Hematopoietic multipotent progenitor cell (in vitro differentiated cells): ENCODE measurements at places on chromosomes 2 and 18.

DNA sequence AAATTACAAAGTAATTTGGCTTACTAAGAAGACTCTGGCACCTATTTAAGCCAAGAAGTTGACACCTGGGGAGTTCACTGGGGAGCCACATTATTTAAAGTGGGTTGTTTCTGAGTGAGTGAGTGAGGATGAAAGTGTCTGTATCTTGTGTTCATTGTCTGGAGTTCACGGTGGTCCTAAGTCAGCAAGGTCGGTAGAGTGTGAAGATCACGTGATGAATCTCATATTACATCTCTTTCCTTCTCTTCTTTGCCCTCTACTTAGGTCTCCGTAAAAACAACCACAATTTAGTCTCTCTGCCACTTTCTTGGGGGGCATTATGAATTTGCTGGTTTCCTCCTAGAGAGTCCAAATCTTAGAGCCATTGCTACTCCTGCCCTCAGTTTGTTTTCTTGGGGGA lies 67.8 kb downstream of the DIS3L2 start:
- DNase-seq: no peak

DNA sequence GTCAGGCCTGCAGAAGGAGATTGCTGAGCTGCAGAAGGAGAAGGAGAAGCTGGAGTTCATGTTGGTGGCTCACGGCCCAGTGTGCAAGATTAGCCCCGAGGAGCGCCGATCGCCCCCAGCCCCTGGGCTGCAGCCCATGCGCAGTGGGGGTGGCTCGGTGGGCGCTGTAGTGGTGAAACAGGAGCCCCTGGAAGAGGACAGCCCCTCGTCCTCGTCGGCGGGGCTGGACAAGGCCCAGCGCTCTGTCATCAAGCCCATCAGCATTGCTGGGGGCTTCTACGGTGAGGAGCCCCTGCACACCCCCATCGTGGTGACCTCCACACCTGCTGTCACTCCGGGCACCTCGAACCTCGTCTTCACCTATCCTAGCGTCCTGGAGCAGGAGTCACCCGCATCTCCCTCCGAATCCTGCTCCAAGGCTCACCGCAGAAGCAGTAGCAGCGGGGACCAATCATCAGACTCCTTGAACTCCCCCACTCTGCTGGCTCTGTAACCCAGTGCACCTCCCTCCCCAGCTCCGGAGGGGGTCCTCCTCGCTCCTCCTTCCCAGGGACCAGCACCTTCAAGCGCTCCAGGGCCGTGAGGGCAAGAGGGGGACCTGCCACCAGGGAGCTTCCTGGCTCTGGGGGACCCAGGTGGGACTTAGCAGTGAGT lies 19.4 kb downstream of the FOSL2 start:
- no peak for DNase-seq

DNA sequence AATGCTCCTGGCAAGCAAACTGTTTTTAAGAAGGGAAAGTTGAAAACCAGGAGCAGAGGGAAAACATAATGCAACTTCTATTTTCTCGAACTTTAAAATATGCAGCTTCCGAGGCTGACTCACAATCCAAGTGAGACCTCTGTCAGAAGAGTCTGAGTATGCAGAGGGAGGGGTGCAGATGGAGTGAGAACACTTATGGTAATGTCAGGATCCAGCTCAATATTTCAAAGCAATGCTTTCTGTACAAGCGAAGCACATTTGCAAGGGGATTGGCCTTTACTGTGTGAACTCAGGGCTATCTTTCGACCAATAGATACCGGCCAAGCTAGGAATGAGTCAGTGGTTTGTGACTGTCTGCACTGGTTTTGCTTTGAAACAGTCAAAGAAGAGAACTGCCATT lies 242.7 kb downstream of the CNTNAP5 start:
- DNase-seq: no peak

- no peak for DNase-seq
Observed at GRCh38 chr2:21451403-21451802, 327.6 kb downstream of the TDRD15 start.

DNA sequence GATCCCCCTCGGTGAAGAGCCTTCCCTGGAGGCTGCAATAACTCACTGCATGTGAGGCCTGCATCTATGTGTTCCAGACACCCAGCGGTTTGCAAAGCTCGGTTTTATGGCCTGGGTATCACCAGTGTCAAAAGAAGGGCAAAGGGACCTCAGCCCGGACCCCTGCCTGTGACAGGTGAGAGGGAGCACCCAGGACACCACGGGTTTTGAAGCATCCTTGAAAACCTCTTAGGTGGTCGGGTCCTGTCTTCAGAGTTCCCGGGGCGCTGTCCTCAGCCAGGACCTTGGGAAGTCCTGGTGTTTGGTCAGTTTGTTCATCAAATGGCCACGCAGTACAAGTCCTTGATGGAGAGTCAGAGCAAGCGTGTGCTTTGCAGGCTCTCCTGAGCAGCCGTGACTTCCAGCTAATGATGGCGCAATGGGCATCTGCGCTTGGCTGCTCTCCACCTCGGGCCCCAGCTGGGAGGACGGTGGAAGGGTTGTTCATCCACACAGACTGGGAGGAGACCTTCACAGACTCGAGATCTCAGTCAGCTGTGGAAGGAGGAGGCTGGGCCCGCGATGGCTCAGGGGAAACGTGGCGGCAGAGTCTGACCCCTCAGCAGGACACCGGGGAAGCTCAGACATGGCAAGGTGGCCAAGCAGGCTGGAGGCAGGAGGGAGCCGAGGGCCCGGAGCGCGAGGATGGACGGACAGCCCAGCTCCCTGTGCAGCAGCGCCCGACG lies 113.1 kb upstream of the GPC1 start:
- no peak for DNase-seq

GRCh38 chr2:233385489-233386044 lies 31.3 kb downstream of the DGKD start:
- DNase-seq: no peak

GRCh38 chr2:204695506-204695905 lies 150.2 kb downstream of the PARD3B start:
- DNase-seq: no peak

DNA sequence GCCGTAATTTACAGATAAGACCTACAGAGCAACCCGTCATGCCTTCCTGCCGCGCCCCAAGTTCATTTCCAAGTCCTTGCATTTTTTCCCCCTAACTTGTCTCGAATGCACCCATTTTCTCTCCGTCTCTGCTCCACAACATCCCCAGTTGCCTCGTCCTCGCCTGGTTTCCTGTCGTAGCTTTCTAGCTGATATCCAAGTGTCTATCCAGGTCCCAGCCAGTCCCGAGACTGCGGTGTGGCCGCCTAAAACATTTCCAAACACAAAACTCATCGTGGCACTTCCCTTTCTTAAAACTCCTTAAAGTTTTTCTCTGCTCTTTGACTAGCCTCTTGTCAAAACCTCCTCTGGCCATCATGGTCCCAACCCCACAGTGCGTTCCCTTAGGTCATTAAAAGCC lies 1.2 kb upstream of the BARD1 start:
- DNase-seq: no peak

GRCh38 chr2:136135921-136136906 lies 18.3 kb upstream of the CXCR4 start:
- DNase-seq: peak; percentile 96

- DNase-seq: no peak
Observed at GRCh38 chr18:51417643-51418483, 220.4 kb upstream of the MEX3C start.

DNA sequence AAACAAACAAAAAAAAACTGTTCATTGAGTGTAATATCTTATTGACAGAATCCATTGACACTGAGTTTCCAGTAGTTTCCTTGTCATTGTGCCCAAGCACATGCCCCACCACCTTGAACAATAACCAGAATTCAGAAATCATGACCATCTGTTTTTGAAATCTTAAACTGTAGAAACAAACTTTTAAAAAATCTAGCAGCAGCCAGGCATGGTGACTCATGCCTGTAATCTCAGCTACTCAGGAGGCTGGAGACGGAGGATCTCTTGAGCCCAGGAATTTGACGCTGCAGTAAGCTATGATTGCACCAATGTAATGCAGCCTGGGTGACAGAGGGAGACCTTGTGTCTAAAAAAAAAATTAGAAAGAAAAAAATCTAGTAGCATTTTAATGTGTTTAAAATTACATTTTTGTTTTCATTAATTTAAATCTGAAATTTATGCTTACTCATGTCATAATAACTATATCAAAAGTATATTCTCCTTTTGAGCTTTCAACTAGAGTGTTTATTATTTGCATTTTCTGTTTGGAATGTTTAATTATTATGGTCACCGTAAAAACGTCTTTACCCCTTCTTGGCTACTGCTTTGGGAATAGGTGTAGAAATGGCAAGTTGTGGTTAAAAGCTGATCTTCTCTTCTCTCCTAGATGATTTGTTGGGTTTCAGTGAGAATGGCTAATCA lies 25.2 kb upstream of the STON1 start:
- no peak for DNase-seq

- no peak for DNase-seq
Observed at GRCh38 chr2:3611589-3611988, 16.7 kb downstream of the COLEC11 start.

- no peak for DNase-seq
Observed at GRCh38 chr2:99613980-99614379, 124.2 kb upstream of the REV1 start.

- peak; percentile 28 for DNase-seq
Observed at GRCh38 chr2:46847185-46847710, 68.4 kb downstream of the MCFD2 start.

DNA sequence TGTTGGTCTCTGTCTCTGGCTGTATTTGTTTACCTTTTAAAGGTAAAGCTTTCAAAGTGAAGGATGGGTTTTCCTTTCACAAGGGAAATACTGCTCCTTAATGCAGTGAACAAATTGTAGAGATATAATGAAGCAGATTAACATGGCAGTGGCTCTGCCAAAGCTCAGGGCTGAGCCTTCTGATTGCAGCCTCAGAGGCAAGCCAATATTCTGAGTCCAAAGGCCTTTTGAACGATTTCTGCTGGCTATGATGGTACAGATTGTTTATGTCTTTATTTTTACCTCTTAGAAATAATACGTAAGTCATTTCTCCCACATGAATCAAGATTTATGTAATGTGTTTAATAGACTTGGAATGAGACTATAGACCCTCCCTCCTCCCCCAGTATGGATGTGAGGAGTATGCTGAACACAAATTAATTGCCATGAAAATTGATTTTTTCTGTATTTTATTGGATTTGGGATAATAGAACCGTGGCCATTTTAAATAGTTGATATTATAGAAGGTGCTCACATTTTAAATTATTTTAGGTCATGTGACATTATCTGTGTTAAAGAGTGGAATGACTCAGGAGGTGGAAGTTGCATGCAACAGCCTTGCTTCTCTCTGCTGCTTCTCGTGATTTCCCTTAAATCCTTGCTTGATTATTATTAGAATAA lies 772 bp downstream of the SCN2A start:
- DNase-seq: no peak

DNA sequence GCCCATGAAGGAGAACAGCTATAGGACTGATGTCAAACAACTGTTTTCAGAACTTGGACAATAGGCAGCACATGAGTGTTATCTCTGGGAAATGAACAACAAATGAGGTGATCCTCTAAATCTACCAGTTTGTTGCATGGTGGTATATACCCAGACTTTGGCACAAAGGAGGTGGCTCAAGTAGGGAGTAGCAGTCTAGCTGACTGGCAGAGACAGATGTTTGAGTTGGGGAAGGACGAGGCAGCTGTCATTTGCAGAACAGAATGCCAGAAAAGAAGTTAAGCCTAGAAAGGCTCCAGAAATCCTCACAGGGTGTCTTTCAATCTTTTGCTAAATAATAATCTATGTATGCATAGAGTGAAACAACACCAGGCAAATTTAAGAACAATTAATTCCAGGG lies 47.4 kb downstream of the RPE start:
- no peak for DNase-seq

- no peak for DNase-seq
Observed at GRCh38 chr18:10336749-10337350, 117.6 kb upstream of the APCDD1 start.

- DNase-seq: no peak
Observed at GRCh38 chr2:156719036-156719435, 282.9 kb downstream of the GPD2 start.

DNA sequence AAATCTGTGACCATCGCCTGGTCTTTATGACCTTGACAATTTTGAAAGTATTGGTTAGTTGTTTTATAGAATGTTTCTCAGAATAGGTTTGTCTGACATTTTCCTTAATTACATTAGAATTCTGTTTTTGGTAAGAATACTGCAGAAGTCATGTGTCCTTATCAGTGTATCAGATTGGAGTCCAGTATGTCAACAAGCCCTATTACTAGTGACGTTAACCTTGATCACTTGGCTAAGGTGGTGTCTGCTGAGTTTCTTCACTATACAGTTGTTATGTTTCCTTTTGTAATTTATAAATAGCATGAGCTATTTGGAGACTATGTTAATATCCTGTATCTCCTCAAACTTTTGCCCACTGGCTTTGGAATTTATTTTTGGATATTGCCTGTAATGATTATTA lies 10.8 kb upstream of the IL36G start:
- DNase-seq: no peak
